ENCODE measurements at places on chromosomes 6 and 20.

DNA sequence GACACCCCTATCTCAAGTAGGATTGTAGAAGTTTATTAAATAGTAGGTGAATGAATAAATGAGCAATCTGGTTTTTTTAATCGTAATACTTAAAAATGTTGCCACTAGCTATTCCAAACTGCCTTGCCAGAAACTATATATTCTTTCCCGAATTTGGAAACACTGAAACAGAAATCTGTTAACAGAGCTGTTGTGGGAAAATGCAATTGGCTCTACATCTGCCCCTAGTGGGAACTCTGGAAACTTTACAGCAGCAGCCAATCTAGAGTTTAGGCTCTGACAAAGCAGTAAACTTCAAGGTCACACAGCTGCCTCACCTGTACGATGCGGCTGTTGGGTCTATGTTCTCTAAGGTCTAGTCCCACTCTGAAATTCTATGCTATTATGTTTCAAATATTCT is 41.7 kb downstream of the SYNE1 start:
- DNase-seq, result no peak

DNA sequence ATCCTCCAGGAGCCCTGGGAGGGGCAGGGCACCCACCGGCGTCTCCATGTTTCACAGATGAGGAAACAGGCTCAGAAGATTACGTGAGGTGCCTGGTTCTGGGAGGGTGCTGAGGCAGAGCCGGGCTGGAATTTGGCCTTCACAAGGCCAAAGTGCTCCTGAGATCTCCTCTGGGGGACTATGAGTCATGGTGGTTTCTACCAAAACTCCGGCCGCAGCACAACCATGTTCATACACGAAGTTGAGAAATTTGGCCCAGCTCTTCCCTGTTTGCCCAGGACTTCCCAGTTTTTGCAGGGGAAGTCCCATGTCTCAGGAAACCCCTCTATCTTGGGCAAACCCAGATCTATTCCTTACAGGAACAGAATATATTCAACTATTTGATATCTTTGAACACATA is 172.9 kb upstream of the CDYL start:
- DNase-seq, result no peak

- DNase-seq, result no peak
Observed at GRCh38 chr6:45006893-45007292, 321.2 kb upstream of the RUNX2 start.

- DNase-seq, result no peak
Observed at GRCh38 chr6:167949121-167949684, 48.3 kb upstream of the KIF25 start.

GRCh38 chr6:170445971-170446370 is 107.1 kb downstream of the PSMB1 start:
- no peak for DNase-seq

All from liver (tissue), 10 donors.